ENCODE measurements at places on chromosomes 7 and 10.

- no peak for DNase-seq
These were observed 22.1 kb upstream of the PFKFB3 start for GRCh38 chr10:6180480-6181110.

DNA sequence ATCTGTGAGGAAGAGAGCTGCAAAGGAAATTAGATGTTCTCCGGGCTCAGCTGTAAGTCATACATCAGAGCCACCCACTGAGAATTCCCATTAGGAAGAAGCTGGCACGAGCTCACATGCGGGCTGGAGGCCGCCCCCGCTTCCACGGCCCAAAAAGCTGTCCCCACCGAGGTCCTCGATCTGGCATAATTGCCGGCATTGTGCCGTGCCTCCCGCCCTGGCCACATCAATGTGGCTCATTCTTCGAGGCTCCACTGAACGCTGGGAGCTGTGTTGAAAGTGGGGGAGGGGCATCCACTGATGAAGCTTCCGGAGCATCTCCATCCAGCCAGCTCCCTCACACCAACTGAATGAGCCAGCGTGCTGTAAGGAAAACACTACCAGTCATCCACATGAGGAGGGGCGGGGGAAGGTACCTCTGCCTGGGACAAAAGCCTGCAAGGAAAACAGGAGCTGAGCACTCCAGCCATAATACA is 173.1 kb downstream of the PTPRN2 start:
- DNase-seq: no peak

DNA sequence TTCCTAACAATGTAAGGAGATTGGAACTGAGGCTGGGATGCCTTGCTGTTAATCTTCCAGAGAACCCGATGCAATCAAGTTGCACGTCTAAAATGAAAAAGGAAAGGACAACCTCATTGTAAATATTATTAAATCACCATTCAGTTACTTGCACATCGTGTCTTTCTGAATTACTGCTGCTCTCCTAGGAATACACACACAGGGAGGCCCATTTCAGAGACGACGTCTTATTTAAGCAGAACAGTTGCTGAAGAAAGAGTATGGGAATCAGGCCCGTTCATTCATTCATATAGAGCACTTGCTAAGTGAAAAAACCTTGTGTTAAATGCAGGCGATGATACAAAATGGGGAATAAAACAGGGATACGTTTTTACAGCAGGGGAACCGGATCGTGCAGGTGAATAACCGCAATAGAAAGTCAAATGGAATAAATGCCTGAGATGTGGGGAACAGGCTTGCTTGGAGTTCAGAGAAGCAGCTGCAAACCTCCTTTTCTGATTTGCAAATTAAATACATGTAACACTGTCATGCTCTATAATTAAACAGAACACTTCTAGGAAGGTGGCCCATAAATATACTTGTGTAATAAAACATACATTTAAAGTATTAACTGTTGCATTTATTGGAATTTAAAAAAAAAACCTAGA is 409.9 kb downstream of the GALNT17 start:
- DNase-seq: no peak

- no peak for DNase-seq
These were observed 910 bp downstream of the ARHGAP19 start for GRCh38 chr10:97291357-97292096.

DNA sequence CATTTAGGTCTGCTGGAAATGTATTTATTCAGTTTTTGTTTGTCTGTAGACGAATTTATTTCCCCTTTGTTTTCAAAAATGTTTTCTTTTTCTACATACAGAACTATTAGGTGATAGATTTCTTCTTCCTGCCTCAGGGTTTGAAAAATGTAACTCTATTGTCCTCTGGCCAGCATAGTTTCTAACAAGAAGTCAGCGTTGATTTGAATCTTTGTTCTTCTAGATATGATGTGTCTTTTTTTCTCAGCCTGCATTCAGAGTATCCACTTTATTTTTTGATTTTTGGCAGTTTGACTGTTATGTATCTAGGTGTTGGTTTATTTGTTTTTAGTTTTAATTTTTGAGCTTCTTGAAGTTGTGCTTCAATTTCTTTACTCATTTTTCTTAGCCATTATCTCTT is 7.5 kb upstream of the OR2F1 start:
- DNase-seq: no peak

GRCh38 chr10:132577350-132578003 is 39.9 kb downstream of the INPP5A start:
- DNase-seq: no peak

DNA sequence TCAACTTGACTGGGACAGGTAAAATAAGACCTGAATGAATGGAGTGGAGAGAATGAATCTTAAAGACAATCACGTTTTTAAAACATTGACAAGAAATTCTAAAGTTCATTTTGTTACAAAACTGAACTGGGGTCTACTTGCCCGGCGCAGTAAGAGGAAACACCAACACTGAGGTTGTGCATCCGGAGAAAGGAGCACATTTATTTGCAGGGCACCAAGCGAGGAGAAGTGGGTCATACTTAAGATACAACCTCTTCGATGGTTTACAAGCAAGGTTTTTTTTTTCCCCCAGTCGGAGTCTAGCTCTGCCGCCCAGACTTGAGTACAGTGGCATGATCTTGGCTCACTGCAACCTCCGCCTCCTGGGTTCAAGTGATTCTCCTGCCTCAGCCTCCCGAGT is 3.4 kb upstream of the REPIN1 start:
- no peak for DNase-seq

DNA sequence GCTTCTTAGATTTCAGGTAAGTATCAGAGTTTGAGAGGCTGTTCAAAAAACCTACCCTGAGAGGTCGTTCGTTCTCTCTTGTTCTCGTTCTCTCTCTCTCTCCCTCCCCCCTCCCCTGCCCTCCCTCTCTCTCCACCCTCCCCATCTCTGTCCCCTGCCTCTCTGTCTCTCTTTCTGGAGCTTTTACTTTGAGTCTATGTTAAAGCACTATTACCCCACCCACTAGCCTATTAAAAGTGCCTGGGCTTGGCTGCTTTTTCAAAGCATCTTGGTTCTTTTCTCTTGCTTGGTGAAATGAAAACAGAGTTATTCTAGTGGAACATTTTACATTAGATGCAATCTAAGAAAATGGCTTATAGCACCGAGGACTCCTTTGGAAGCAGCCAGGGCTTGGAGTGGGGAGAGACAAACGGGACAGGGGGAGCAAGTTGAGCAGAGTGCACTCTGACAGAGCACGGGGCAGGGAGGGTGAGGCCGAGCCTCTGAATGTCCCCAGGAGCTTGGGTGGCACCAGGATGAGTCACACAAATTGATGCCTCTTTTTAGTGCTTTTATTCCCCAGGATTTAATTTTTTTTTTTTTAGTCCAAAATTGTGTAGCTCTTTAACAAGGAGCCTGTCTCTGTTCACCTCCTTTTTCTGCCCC is 134.3 kb downstream of the CFAP58 start:
- no peak for DNase-seq

DNA sequence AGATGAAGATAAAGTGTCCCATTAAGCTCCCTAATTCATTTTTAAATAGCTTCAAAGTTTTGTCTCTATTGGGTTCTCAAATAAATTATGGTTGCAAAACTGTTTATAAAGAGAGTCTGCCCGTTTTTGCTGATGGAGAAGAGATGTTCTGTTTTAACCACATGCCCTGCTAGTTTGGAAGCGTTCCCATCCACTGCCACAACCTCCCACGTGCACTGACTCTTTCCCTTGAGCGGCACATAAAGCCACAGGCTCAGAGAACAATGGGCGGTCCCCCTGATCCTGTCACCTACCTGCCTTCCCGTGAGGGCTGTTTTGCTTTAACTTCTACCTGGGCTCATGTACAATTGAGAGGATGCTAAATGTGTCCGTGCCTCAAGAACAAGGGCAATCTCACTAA is 65.5 kb downstream of the CPVL start:
- DNase-seq: no peak

DNA sequence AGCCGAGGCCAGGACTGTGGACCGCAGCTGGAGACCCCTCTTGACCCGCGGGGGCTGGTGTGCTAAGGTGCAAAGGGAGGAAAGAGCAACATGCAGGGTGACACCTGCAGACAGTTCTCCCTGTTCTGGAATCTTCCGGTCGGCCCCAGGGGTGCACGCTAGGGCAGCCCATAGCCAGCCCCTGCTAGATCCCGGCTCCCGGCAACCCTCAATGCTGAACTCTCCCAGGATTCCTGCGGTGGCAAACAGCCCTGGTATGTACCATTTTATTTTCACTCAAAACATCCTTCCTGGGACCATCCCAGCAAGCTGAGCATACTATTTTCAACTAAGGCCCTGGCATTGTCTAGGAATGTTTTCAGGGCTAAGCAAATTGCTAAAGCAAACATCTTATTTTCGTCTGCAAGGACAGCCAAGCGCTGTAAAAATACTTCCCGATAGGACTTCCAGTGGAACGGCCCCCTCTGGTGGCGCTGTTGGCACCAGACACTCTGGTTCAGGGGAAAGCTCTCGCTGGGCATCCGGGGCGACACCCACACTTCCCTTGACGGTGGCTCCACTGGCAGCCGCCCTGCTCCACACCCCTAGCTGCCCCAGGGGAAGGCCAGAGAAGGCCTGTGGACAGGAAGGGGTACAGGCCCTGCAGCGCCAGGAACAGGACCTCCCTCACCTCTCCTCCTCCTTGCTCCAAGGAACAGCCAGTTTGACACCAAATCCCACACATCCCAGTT is 99.4 kb downstream of the CTBP2 start:
- no peak for DNase-seq

- DNase-seq: no peak
These were observed 138.8 kb downstream of the DKK1 start for GRCh38 chr10:52452600-52453493.

DNA sequence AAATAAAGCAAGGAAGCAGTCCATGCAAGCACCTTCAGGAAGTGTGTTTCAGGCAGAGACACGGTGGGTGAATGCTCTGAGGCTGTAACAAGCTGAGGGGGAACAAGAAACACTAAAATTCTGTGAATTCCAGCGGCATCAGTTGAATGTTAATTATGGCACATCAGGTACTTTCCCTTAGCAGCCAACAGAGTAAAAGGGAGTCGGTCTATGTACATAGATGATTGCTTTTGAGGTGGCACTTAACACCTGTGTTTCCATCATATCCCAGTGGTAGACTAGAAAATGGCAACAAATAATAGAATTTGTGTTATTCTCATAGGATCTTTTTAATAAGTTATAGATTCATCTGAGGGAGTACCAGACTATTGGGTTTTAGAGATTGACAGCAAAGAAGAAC is 481.0 kb upstream of the KLF6 start:
- no peak for DNase-seq

- no peak for DNase-seq
These were observed 38.0 kb upstream of the TRUB1 start for GRCh38 chr10:114899982-114900381.

DNA sequence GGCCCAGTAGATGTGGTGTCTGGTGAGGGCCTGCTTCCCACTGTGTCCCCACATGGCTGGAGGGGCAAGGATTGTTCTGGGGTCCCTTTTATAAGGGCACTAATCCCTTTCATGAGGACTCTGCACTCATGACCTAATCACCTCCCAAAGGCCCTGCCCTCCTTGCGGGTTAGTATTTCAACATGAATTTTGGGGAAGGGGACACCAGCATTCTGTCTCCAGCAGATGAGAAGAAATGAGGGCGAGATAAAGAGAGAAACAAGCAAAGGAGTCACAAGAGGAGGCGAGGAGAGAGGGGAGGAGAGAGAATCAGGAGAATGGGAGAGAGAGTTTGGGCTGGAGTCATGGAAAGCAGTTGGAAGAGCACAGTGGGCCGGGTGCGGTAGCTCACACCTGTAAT is 83.7 kb downstream of the C10orf105 start:
- no peak for DNase-seq

GRCh38 chr7:68441645-68442044 is 1156.6 kb upstream of the AUTS2 start:
- DNase-seq: peak; percentile 58

DNA sequence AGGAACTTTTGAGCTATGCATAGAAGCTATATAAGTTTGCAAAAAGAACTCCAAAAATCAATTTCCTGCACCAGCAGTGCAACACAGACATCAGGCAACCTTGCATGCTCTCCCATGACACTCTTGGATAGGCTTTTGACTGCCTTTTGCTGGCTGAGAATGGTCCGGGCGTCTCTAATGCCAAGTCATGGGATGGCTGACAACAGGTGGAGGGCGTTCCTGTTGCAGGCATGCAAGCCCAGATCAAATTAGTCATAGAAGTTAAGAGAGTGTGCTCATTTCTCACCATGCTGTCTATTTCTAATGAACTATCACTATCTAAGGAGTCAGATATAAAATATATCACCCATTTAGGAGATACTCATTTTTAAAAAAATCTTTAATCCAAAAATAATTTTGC is 8.4 kb downstream of the PLCE1 start:
- no peak for DNase-seq

Measured in NCI-H2081 treated with DMSO at 0.1 percent for 48 hours (cell line).